Activated T-helper 2 cell treated with anti-CD3 and anti-CD28 coated beads, Interferon-gamma antibody, Interleukin-2, Interleukin-4, amounts not matched to agents 10 μg/mL and 5 μg/mL and 100 μg/mL, durations not matched to agents 14 hours and 24 hours and 36 hours (primary cell): ENCODE measurements at places on chromosomes 5 and 9. TPM values are rescaled to one million over a fixed set of nuclear protein-coding genes. Genes with fewer than 3 reads are reported as not detected.
A peak's percentile ranks its signal among the peaks of the same experiment; 100 is the strongest.

- H3K27ac ChIP-seq, result peak overlapping the region; percentile 38
- peaks cover 23% of the 10 kb centered on the region for H3K4me1 ChIP-seq
- DNase-seq, result no peak
- H3K27me3 ChIP-seq, result no peaks in the 10 kb centered on the region
- H3K36me3 ChIP-seq, result peaks cover 54% of the 10 kb centered on the region
- H3K4me3 ChIP-seq, result no peak overlapping the region
Measured at GRCh38 chr9:111936391-111936790, 39.8 kb downstream of the UGCG start.

DNA sequence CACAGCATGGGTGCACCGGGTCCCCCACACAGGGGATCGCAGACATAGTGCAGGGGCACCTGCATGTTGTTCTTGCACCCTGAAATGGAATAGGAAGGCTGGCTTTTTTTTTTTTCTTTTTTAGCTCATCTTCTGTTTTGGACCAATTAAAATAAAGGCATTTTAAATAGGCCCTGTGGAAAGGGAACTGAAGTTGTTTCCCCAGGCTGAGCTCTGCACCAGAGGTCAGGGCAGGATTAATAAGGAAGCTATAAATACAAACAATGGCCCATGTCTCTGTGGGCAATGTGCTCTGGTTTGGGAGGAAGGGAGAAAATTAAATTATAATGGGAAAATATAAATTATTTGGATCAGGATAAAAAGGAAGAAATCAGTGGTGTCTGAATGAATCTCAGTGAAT is 21.2 kb upstream of the KCNMB1 start:
- no peak overlapping the region for H3K4me3 ChIP-seq
- H3K4me1 ChIP-seq, result no peaks in the 10 kb centered on the region
- H3K27ac ChIP-seq, result no peak overlapping the region
- H3K36me3 ChIP-seq, result no peaks in the 10 kb centered on the region

- H3K4me3 ChIP-seq, result no peak overlapping the region
- DNase-seq, result no peak
- H3K27ac ChIP-seq, result no peak overlapping the region
- H3K36me3 ChIP-seq, result peaks cover 59% of the 10 kb centered on the region
Measured at GRCh38 chr5:119120893-119121292, 50.0 kb downstream of the DMXL1 start.

- no peak overlapping the region for H3K4me3 ChIP-seq
- H3K27ac ChIP-seq, result no peak overlapping the region
- no peak for DNase-seq
Measured at GRCh38 chr5:12354686-12355085, 450.4 kb upstream of the CTNND2 start.

GRCh38 chr9:95206143-95206542 is 111.4 kb downstream of the FANCC start:
- no peak overlapping the region for H3K4me3 ChIP-seq
- H3K4me1 ChIP-seq, result peaks cover 6% of the 10 kb centered on the region
- no peaks in the 10 kb centered on the region for H3K27me3 ChIP-seq
- no peaks in the 10 kb centered on the region for H3K36me3 ChIP-seq
- no peak for DNase-seq
- H3K27ac ChIP-seq, result no peak overlapping the region

DNA sequence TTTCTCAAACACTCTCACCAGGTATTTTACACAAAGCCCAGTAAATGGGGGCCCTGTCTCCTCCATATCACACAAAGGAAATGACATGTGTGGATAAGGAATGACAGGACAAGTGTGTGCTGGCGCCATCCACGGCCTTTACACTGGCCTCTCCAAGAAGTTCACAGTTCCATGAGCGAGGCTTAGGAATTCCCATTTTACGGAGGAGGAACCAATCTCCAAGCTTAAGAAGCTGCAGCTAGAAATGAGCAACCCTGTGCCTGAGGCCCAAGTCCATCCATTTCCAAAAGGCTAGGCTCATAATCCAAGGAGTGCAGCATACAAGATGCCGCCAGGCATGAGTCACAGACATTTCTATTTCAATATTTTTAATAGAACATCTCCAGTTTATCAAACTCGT is 203.4 kb downstream of the AUH start:
- no peak overlapping the region for H3K4me3 ChIP-seq
- H3K4me1 ChIP-seq, result peaks cover 70% of the 10 kb centered on the region
- no peak for DNase-seq
- peak overlapping the region; percentile 84 for H3K27ac ChIP-seq
- no peaks in the 10 kb centered on the region for H3K27me3 ChIP-seq

Gene NEUROG1
- total RNA-seq, result not detected in 2 replicates

DNA sequence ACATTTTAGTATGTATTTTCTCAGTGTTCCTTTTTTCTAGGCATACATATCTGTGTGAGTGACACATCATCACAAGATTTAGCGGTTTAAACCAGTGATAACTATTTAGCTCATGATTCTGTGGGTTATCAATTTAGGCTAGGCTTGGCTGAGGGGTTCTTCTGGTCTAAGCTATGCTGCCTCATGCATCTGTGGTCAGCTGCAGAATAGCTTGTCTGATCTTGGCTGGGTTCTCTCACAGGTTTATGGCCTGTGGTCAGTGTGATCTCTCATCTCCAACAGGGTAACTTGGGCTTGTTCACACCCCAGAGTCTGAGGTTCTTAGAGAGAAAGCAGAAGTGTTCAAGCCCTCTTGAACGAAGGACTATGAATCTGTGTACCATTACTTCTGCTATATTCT is 363.3 kb downstream of the KDM4C start:
- H3K27ac ChIP-seq, result no peak overlapping the region
- H3K36me3 ChIP-seq, result peaks cover 21% of the 10 kb centered on the region
- no peak for DNase-seq
- no peaks in the 10 kb centered on the region for H3K27me3 ChIP-seq
- no peak overlapping the region for H3K4me3 ChIP-seq

Gene SPATA31E1
- total RNA-seq, result not detected in 2 replicates

DNA sequence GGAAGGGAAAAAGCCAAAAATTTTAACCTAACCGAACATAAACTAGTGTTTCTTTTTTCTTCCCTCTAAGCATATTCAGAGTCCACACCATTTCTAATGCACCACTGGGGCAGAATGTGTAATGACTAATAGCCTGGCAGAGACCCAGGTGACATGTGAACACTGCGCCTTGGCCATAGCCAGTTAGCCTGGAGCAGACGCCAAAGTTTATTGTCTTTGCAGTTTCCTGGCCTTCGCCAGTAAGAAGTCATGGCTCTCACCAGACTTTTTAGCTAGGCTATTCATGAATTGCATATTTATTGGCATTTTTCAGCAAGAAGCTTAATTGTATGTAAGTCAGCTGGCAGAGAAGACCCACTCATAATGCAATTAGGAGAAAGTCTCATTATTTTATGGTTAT is 182.8 kb upstream of the SLC27A6 start:
- H3K27ac ChIP-seq, result no peak overlapping the region
- no peaks in the 10 kb centered on the region for H3K27me3 ChIP-seq
- H3K4me1 ChIP-seq, result peaks cover 3% of the 10 kb centered on the region
- DNase-seq, result no peak
- H3K4me3 ChIP-seq, result no peak overlapping the region
- no peaks in the 10 kb centered on the region for H3K36me3 ChIP-seq

- H3K4me1 ChIP-seq, result peaks cover 29% of the 10 kb centered on the region
- peaks cover 24% of the 10 kb centered on the region for H3K27me3 ChIP-seq
- H3K4me3 ChIP-seq, result no peak overlapping the region
- H3K36me3 ChIP-seq, result peaks cover 3% of the 10 kb centered on the region
Measured at GRCh38 chr5:59182760-59183159, 599.9 kb downstream of the RAB3C start.

GRCh38 chr9:108991479-108991878 is 21.8 kb downstream of the CTNNAL1 start:
- H3K36me3 ChIP-seq, result peaks cover 24% of the 10 kb centered on the region
- H3K27ac ChIP-seq, result no peak overlapping the region
- no peak overlapping the region for H3K4me3 ChIP-seq
- no peaks in the 10 kb centered on the region for H3K27me3 ChIP-seq
- no peak for DNase-seq
- peaks cover 9% of the 10 kb centered on the region for H3K4me1 ChIP-seq

- no peak for DNase-seq
- H3K4me3 ChIP-seq, result no peak overlapping the region
- H3K36me3 ChIP-seq, result no peaks in the 10 kb centered on the region
- no peaks in the 10 kb centered on the region for H3K4me1 ChIP-seq
- no peak overlapping the region for H3K27ac ChIP-seq
- H3K27me3 ChIP-seq, result no peaks in the 10 kb centered on the region
Measured at GRCh38 chr9:137956039-137956438, 78.5 kb downstream of the CACNA1B start.

- H3K36me3 ChIP-seq, result no peaks in the 10 kb centered on the region
- no peak overlapping the region for H3K27ac ChIP-seq
- no peaks in the 10 kb centered on the region for H3K4me1 ChIP-seq
- no peak overlapping the region for H3K4me3 ChIP-seq
- DNase-seq, result no peak
- H3K27me3 ChIP-seq, result no peaks in the 10 kb centered on the region
Measured at GRCh38 chr5:83827111-83827557, 106.5 kb upstream of the HAPLN1 start.

DNA sequence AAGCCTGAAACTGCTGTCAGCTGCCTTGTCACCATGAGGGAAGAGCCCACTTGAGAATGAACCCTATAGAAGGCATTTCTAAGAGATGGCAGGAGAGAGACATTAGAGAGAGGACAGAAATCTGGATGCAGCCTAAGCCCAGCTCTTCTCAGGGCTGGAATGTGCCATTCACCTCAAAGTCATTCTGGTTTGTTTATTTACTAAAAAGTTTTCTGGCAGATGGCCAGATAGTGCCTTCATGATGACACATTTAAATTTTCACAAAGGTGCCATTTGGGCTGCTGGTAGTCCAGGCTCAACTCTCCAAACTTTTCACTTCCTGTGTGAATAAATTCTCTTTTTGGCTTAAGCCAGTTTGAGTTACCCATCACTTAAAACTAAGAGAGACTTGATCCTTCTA is 144.6 kb upstream of the ZNF366 start:
- DNase-seq, result no peak
- H3K4me3 ChIP-seq, result no peak overlapping the region
- H3K4me1 ChIP-seq, result no peaks in the 10 kb centered on the region
- H3K27ac ChIP-seq, result no peak overlapping the region
